ENCODE measurements at places on chromosomes 11 and 22.

- peak; percentile 70 for DNase-seq
These were observed 421.6 kb downstream of the METTL15 start for GRCh38 chr11:28529540-28530410.

DNA sequence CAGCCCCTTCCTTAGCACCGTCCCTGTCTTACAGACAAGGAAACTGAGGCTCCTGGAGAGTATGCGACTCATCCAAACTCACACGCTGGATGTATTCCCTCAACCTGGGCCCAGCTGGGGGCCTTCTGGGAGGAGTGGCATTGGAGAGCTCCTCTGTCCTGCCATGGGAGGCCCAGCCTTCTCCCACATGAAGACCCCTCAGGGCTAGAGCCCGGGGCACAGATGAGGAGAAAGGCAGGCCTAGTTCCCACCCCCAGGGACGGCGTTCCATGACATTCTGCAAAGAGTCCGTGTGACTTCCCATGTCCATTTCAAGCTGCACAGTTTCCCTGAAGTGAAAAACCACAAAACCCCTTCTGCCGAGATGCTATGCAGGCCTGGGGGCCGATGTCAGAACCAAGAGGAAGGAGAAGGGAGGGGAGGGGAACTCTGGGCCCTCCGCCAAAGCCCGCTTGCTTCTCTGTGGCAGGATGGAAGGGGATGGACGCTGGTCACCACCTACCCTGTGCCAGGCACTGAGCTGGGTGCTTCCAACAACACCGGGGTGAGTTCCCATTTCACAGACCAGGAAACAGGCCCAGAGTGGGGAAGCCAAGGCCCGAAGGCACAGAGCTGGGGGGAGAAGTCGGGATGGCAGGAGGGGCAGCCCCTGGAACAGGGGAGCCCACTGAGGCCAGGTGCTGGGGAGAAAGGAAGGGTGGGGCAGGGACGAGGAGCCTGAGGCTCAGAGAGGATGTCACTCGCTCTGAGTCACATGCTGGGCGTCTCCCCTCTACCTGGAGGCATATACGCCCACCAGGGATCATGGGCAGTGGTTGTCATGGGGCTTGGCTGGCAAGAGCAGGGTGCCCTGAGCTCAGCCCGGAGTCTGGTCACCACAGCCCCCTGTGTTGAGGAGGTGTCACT lies 15.7 kb downstream of the RAC2 start:
- DNase-seq: peak; percentile 39

DNA sequence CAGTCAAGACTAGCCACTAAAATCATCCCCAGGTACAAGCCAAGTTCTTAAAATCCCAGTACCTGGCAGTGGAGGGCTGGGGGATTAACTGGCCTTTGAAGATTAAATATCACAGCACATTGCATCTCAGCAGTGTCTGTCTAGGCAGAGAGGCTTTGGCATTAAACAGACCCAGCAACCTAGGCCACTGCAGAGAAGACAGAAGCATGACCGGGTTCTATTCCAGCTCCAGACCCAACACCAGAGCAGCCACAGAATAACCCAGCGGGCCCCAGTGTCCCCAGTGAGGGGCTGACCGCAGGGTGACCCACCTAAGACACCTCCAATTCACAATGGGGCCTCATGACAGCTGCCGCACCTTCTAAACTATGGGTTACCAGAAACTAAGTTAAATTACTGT lies 88.2 kb downstream of the SHANK2 start:
- DNase-seq: no peak

DNA sequence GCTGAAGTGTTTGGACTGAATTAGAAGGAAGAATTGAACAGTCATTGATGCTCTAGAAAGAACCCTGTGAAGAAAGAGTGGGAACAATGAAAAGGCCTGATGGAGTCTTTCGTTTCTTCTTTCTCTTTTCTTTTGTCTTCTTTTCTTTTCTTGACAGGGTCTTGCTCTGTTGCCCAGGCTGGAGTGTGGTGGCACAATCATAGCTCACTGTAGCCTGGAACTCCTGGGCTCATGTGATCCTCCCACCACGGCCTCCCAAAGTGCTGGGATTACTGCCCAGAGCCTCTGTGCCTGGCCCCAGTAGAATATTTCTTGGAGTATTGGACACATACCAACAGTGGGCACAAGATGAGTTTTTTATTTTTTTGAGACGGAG lies 1.1 kb downstream of the FEN1 start:
- DNase-seq: no peak

DNA sequence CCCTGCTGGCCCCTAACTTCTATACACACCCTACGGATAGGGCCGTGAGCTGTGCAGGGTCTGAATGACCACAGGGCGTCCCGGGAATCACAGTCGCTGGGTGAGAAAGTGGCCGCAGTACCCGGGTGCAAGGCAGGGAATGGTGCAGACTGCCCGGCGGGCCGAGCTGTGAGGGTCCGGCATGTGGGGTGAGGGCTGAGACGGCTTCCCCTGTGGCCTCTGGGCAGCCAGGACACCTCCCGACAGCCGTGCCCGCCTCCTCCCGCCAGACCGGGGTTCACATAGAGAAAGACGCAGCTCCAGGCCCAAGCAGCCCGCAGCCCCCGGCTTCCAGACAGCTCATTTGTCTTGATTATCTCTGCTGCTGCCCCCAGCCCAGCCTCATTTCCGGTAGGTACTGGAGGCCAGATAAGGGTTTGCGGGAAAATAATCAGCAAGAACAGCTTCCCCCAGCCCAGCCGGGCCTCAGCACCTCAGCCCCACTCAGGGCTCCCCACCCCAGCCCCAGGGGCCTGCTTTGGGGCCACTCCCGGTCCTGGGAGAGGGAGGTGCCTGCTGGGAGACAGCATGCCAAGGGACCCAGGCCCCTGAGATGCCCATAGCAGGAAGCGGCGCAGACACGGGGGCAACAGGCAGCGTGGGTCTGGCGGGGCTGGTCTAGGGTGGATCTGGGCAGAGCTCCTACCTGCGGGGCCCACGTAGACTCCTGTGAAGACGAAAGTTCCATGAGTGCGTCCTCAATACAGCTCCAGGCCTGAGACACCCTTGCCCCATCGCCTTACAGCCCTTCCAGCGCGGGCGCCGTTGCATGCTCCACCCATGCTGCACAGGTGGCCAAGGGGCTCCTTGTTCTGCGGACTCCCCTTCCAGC lies 123.1 kb downstream of the BRD1 start:
- DNase-seq: no peak

DNA sequence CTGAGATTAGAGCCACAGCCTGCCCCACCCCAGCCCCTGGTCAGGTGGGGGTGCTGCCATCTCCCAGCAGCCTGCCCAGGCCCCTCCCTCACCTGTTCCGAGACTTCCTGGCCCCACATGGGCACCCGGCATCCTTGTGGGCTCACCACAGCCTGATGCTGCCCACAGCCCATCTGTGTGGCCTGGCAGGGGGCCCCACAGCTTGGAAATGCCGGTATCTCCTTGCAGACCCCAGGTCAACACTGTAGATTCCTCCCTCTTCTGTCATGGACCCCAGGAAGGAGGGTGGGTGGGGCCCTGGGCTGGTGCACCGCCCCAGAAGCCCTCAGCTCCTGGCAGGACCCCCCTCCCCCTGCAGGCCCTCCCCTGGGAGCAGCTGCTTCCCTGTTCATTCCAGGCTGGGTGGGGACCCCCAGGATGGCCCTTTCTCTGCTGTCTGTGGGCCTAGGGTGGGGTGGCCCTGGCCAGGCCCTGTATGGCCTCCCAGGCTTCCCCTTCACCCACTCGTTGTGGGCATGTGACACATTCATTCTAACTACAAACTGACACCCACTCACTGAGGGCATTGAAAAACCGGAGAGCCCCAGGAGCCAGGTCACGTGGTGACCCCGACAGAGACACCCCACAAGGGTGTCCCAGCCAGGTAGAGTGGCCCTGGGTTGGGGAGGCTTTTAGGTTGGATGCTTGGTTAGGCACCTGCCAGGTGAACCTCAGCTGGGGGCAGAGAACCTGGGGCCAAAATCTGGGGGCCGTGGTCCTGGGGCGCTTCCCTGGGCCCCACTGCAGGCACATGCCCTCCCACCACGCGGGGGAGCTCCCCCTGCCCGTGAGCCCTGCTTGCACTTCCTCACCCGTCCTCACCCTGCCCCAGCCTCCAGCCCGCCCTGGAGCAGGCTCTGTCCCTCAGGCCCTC lies 44.1 kb upstream of the CCDC188 start:
- DNase-seq: no peak

DNA sequence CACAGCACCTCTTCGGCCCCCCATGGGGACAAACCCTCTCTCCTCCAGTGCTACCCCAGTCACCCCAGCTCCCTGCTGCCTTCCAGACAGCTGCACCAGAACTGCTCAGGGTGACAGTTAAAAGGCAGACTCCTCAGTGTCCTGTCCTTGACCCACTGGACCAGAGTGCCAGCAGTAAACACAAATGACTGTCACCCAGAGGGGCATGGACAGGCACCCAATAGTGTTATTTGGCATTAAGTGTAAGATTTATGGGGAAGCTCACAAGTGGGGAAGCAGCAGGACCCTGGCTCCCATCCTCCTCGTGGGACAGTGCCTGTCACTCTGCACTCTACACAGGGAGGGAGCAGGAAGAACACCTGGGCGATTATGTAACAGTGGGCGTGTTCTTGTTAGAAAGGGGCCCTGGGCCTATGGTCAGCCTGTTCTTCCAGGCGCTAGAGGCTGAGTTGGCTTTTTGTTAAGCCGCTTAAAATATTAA lies 5.0 kb downstream of the RPS19BP1 start:
- no peak for DNase-seq

DNA sequence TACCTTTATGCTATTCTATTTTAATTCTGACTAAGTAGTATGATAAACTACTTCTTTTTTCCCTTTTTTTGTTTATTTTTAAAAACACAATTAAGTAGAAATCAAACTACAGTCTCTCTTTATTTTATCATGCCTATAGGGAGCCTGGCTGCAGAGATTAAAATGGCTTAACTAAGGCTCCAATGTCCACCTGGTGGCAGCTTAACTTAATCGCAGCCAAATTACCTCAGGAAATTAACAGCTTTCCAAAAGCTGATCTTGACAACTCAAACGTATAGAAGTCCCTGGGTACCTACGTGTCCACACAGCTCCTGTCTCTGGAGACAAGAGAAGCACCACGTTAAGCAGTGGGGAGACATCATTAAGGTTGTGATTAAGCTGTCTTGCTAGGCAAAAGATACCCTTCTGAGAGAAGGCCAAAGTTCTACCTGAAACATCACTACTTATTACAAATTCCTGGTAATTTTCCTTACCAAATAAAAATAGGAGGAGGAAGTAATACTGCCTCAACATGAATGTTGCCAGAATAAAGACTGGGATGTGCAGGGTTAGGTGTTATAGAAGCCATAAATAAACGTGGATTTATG lies 63.2 kb upstream of the SNX19 start:
- peak; percentile 42 for DNase-seq

- peak; percentile 1 for DNase-seq
These were observed 10.1 kb downstream of the SLC5A1 start for GRCh38 chr22:32052936-32053791.

DNA sequence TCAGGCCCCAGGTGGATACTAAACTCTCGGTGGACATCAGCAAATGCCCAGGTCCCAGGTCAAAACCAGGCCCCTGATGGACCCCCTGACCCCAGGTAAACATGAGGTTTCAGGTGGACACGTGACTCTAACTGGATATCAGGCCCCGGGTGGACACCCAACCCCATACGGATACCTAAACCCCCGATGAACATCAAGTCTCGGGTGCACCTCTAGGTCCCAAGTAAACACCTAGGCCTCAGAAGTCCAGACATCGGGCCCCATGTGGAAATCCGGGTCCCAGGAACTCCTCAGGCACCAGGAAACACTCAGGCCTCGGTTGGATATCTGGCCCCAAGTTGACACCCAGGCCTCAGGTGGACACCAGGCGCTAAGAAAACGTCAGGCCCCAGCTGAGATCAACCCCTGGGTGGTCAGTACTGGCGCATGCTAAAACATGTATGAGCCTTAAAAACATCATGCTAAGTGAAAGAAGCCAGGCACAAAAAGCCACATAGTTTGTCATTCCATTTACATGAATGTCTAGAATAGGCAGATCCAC lies 54.4 kb upstream of the SEPTIN5 start:
- no peak for DNase-seq

- DNase-seq: peak; percentile 61
These were observed 23.5 kb downstream of the RRM1 start for GRCh38 chr11:4118107-4118506.

DNA sequence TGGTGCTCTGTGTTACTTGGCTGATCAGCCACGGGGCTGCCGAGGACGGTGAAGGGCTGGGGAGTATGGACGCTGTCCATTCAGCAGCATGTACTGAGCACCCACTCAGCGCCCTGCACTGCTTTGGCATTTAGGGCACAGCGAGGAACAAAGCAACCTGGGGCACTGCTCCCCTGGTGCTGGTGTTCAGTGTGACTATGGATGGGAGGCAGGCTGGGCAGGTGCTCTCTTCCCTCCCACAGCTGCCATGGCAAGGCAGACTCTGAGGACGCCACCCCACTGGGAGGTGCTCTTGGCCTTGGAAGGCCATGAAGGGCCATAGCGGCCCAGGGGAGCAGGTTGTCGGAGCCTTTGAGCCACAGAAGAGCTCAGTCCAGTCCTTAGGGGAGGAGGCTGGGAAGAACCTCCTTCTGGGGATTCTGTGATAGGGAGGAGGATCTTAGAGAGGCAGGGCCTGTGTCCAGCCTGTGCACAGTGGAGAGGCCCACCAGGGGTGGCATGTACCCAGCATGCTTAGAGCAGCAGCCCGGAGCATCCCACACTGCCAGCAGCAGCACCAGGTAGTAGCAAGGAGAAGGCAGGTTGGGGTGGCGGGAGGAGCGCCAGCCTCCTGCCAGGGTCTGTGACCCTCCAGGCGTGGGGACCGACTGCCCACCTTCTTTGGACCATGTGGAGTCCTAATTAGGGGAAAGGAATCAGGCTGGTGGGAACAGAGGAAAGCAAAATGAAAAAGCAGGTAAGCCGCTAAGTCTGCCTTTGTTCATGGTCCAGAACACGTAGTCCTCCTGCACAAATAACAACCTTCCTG lies 141.8 kb downstream of the MPPED1 start:
- no peak for DNase-seq

DNA sequence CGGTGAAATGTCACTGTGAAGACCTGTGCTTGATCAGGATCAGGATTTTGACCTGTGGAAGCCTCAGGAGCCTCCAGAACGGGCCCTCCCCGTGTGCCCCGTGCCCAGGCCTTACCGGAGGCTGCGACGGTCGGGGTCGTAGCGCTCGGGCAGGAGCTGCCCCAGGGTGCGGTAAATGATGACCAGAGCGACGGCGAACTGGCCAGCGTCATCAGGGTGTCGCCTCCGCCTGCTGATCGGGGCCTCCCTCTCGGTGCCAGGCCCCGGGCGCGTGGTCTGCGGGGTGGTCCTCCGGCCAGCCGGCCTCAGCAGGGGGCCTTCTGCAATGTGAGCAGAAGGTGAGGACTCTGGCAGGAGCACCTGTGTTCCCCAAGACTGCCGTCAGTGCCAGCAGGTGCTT lies 46.2 kb downstream of the TRMU start:
- no peak for DNase-seq
